ENCODE measurements at places on chromosomes 4 and X.

DNA sequence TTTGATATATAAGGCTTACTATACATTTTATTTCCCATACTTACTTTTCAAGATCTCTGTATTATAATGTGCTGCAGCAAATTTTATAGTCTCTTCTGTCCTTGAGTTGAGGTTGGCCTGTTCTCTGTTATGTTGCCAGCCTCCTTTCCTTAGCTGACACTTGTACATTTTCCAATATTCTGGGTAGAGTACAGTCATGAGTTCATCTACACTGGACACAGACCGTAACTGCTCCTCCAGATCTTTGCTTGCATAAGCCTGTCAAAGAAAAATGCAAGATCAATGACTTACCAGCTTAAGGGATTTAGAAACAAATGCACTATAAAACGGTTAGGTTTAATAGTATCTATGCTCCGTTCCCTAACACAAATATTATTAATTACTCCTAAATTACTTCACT is 63.2 kb downstream of the VEGFC start:
- DNase-seq = no peak

GRCh38 chr4:26682436-26682835 is 98.6 kb downstream of the TBC1D19 start:
- DNase-seq = no peak

DNA sequence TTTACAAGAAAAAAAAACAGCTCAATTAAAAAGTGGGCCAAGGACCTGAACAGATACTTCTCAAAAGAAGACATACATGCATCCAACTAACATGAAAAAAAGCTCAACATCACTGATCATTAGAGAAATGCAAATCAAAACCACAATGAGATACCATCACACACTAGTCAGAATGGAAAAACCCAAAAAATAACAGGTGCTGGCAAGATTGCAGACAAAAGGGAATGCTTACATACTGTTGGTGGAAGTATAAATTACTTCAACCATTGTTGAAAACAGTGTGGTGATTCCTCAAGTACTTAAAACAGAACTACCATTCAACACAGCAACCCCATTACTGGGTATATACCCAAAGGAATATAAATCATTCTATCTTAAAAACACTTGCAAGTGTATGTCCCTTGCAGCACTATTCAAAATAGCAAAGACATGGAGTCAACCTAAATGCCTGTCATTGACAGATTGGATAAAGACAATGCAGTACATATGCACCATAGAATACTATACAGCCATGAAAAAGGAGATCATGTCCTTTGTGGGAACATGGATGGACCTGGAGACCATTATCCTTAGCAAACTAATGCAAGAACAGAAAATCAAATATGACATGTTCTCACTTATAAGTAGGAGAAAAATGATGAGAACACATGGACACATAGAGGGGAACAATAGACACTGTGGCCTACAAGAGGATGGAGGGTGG is 97.6 kb downstream of the RAB28 start:
- no peak for DNase-seq

- DNase-seq = no peak
Measured at GRCh38 chr4:73446336-73446938, 10.4 kb downstream of the AFP start.

GRCh38 chr4:153759407-153760316 is at the start of gene RNF175:
Gene RNF175, minus strand, starts transcription at chr4:153760024. Its CDS starts 162 bp downstream, at chr4:153759862.
- no peak for DNase-seq

GRCh38 chr4:166293556-166293955 is 420.5 kb downstream of the TLL1 start:
- no peak for DNase-seq

DNA sequence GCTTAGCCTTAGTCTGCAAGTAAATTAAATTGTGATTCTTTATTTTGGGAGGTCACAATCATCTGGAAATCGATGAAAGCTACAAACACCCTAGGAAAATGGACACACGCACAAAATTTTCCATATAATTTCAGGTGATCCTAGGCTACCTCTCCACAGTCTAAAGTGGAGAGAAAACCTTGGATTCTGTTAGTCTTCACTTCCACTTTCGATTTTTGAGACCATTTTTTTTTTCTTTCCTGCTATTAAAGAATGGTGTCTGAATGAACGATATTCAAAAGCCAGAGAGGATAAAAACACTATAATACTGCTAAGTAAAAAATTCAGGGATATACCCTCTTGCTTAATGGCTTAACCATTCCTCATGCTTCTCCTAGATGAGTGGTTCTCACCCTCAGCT is 1.7 kb downstream of the FBXL5 start:
- DNase-seq = no peak

DNA sequence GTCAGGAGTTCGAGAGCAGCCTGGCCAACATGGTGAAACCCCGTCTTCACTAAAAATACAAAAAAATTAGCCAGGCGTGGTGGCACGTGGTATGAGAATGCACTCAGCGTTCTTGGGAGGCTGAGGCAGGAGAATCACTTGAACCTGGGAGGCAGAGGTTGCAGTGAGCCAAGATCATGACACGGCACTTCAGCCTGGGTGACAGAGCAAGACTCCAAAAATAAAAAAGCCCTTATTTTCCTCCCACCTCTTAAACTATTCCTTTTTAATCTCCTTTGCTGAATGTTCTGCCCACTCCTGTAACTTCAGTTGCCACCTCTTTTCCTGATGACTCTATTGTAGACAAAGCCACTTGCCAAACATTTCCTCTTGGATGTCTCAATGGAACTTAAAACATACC is 72.6 kb downstream of the TAF1 start:
- no peak for DNase-seq

GRCh38 chr4:99669084-99669483 is 11.5 kb upstream of the C4orf54 start:
- no peak for DNase-seq

GRCh38 chr4:185817403-185817818 is 5.4 kb upstream of the SORBS2 start:
- DNase-seq = no peak

- no peak for DNase-seq
Measured at GRCh38 chrX:3160756-3161155, 119.5 kb downstream of the ARSF start.

GRCh38 chr4:85725721-85726170 is 250.8 kb downstream of the ARHGAP24 start:
- DNase-seq = no peak

DNA sequence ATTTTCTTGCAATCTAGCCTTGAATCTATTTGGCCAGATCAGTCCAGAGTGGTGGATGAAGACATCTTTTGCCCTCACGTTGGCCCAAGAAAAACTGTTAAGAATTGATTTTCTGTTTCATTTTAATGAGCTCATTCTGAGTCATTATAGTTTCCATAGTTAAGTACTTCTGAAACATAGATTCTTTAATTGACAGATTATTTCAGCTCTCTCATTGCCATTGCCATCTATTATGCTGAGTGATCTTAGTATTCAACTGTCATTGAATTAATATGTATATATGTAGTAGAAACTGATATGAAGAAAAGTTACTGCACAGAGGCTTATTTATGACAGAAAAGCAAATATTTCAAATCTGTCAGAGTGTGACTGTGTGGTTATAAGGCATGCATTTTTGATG is 45.5 kb upstream of the PPP1R2C start:
- DNase-seq = no peak

- DNase-seq = no peak
Measured at GRCh38 chrX:24696294-24696693, 2.6 kb downstream of the POLA1 start.

DNA sequence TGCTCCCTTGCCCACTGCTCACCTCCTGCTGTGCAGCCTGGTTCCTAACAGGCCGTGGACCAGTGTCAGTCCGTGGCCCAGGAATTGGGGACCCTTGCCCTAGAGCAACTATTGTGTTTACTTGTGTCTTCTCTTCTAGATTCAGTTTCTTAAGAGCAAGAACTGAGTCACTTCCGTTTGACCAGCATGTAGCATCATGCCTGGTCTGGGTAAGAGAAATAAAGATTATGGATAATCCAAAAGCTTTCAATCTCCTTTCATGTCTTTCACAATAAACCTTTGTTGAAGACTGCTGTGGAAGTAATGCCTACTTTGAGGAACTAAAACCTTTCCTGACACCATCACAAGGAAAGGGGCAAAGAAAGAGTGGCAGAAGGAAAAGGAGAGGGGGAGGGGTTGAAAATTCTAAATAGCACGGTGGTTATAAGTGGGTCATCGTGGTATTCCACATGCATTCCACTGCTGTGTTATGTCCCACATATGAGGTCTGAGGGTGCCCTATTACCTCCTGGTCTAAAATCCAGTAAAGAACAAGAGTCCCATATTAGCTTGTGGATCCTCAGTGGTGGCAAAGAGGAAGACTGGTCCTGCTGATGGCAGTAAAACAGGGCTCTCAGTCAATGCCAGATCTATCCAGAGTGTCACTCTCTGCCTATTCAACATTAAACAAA is 133.4 kb downstream of the RASL11B start:
- DNase-seq = no peak

DNA sequence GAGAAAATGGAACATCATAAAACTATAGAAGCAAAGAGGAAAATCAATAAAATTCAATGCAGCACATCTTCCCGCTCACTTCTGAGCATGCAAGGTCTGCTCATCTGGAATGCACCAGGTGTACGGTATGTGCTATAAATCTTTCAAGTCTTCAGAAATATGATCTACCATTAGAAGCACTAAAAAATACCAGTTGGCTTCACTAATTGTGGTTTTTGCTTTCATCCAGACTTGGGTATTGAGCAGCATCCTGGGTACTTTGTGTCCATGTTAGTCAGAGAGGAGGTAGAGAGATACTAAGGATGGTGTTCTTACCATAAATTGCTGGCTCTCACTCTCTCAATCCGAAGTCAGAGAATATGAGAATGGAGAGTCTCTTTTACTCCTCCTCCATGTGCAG is 477.1 kb downstream of the PPARGC1A start:
- no peak for DNase-seq

GRCh38 chr4:137043184-137043583 is 489.1 kb downstream of the PCDH18 start:
- DNase-seq = no peak

DNA sequence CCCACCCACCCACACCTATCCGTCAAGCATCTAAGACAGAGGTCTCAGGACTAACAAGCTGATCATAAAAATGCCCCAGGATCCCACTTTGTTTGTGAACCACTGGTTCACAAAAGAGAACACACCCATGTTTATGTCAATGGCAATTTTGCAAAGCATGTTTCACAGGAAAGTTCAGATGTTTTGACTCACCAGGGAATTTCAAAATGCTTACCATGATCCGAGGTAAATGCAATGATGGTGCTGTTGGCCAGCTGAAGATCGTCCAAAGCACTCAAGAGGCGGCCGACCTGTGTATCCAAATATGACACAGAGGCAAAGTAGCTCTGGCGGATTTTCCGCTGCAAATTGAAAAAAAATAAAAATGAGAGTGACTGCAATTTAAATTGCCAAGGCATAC is 15.0 kb downstream of the IDS start:
- DNase-seq = no peak

DNA sequence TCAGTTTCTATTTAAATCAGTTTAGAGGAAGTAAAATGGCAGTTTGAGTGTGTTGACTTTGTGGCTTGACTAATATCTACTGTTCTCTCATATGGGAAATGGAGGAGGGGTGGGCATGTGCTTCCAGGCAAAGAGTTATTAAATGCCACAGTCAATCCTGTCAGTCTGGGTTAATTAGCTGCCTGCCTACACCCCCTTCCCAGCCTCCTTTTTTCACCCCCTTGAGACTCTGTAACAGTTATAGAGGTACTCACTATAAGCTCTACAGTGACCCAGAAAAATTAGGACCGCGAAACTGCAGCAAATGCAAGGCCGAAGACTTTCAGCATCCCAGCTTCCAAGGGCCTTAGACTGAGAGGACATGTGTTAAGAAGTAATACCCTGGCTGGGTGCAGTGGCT is 165.2 kb downstream of the CORIN start:
- no peak for DNase-seq

GRCh38 chr4:148079961-148080360 is 348.1 kb downstream of the ARHGAP10 start:
- DNase-seq = no peak

GRCh38 chrX:44173219-44173618 is 170.3 kb downstream of the EFHC2 start:
- DNase-seq = no peak

DNA sequence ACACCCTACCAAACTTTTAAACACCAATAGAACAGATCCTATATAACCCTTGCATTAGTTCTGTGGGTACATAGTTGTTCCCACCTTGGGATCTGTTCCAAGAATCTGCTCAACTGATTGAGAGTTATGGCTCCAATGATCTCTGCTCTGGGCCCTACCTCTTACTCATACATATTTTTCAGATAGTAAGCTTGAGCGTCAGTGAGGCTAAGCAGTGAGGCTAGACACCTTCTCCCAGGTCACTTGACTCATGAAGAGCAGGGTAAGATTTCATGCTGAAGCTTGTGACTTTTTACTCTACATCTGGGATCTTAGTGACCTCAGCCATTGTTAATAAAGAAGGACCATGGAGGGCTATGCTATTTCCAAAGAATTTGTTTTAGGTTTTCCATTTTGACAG is 23.1 kb upstream of the TNIP3 start:
- DNase-seq = no peak

DNA sequence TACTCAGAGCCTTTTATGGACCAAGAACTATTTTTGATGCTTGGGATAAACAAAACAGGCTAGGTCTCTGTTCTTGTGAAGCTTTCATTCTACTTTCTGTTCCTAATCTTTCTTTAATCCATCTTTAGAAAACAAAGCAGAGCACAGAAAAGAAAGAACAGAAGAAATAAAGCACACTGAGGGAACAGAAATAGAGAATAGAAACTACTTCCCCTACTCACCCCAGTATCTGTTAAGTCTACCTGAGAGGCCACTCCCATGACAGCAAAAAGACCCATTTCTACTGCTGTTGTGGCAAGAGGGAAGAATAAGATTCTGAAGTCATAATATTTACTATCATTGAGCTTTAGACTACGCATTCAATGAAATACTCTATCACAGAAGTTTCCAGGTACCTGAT is 9.2 kb downstream of the RFC1 start:
- no peak for DNase-seq

GRCh38 chrX:48702032-48702431 is 5.5 kb downstream of the SUV39H1 start:
- no peak for DNase-seq

GRCh38 chr4:83307920-83308319 is 23.3 kb upstream of the COQ2 start:
- no peak for DNase-seq

DNA sequence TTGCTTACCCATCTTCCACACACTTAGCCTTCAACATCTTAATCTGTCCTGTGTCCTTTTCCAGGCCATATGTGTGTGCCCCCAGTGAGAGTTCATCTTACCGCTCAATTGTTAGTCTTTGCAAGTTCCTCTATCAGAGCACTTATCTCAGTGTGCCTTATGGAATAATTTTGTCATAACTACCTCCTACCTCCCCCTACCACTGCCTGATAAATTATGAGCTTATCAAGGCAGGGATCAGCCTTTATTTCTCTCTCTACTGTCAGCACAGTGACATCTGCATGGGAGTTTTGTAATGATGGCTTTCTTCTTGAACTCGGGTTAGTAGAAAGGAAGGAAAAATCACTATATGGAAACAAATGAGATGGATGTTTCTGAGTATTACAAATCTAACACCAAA is 53.2 kb downstream of the MTM1 start:
- no peak for DNase-seq

DNA sequence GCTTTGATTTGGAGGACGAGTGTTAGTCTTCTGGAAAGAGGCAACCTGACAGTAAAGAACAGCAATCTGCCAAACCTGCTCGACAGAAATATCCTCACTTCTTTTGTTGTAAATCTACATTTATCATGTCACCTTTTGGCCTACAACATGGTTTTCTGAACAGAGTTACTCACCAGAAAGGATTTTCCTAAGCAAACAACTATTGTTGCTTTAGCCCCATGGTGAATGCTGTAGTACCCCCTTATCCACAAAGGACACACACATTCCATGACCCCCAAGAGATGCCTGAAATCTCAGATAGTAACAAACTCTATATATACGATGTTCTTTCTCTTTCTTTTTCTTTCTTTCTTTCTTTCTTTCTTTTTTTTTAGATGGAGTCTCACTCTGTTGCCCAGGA is 42.7 kb downstream of the TMEM150C start:
- DNase-seq = no peak
